ENCODE measurements at places on chromosomes 3 and 15.
A peak's percentile ranks its signal among the peaks of the same experiment; 100 is the strongest.

GRCh38 chr3:42535981-42536784, 33.7 kb downstream of the VIPR1 start:
- no peak for DNase-seq

GRCh38 chr3:11529281-11529680, 114.4 kb downstream of the VGLL4 start:
- DNase-seq, result no peak

DNA sequence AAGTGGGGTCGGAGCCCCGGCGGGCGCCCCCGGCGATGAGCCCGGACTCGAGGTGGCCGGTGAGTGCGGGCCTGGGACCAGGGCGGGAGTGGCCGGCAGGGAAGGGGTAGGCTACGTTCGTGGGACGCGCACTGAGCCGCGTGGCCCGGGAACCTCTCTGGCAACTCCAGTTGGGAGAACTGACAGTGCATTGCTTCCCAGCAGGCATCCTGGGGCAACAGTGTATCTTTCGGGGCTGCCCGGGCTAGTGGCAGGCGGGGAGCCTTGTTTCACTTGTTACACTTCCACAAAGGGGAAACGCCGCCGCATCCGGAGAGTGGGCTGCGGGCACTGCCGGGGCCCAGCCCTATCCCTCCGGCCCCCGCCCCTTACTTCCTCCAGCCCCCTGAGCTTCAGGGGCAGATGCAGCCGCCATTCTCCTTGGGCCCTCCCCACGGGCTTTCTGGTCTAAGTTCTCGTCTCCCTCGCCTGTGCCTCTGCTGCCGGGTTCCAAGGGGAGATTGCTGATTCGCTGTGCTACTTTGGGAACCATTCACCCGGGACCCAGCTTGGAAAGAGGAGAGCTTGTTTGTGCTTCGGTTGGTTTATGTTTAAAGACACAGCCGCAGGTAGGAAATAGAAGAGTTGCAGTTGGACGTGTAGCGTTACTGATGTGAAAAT, 675 bp downstream of the BRPF1 start:
- peak; percentile 62 for DNase-seq

DNA sequence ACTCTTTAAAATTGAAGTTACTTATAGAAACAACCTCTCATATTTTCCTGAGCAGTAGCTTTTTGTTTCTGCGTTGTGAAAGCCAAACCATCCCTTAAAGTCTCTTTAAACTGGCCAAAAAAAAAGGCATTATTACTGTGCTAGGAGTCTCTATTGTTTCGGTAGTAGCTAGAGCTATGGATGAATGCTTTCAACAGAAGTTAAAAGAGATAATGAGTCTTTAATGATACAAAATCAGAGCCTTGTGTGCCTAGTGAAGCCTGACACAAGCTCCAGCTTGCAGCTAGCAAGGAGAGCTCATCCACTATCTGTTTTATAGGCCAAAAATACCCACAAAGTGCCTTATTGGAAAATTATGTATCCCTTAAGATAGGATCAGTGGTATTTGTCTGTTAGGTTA, 360.4 kb upstream of the CDIN1 start:
- DNase-seq, result no peak

- DNase-seq, result no peak
Measured at GRCh38 chr15:71302861-71303410, 187.7 kb downstream of the THSD4 start.

- DNase-seq, result no peak
Measured at GRCh38 chr3:177578488-177578887, 381.2 kb upstream of the TBL1XR1 start.

DNA sequence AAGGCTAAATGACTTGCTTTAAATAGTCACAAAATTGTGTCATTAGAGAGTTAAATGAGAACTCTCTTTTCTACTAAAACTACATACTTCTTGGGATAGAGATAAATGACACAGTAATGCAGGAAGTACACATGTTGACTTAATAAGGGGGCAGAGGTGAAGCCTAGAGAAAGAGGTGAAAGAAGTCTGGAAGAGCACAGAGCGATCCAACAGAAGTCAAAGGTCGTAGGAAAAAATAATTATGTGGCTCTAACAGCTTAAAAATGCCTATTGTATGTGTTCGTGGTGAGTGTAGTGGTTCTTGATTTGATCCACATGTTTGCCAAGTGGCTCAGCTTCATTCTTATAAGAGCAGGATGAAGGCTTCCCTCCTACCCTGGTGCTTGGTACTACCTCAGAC, 61.7 kb downstream of the TMEM212 start:
- DNase-seq, result no peak

GRCh38 chr15:92886815-92887214, 13.3 kb upstream of the CHD2 start:
- DNase-seq, result no peak

DNA sequence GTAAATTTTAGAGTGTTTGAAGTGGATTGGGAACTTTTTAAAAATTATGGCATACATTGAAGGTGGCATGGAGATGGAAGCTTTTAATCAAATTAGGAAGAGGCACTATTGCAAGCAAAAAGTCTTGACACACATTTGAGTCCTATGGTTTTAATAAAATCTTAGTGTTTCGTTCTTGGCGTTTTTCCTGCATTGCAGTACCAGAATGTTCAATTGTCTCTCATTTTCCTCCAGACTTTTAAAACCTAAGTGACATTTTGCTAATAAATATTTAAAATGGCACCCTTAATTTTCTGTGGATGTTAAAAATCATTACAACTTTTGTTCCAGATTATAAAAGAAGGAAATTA, 2.2 kb downstream of the TGFBR2 start:
- no peak for DNase-seq

DNA sequence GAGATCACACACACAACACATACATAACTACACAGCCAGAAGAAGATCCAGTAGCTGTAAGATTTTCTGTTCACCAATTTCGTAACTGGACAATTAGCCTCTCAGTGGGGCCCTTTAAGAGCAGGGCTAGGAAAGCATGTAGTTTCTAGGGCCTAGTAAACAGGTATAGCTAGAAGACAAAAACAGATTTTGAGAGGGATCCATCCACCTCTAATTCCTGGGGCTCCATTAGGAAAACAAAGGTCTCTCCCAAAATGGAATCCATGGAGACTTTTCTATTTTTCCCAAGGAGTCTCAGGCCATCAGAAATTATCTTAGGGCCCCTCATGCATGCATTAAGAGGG, 10.5 kb downstream of the KIF15 start:
- DNase-seq, result no peak

- DNase-seq, result no peak
Measured at GRCh38 chr3:111750278-111750884, 108.7 kb upstream of the PHLDB2 start.

DNA sequence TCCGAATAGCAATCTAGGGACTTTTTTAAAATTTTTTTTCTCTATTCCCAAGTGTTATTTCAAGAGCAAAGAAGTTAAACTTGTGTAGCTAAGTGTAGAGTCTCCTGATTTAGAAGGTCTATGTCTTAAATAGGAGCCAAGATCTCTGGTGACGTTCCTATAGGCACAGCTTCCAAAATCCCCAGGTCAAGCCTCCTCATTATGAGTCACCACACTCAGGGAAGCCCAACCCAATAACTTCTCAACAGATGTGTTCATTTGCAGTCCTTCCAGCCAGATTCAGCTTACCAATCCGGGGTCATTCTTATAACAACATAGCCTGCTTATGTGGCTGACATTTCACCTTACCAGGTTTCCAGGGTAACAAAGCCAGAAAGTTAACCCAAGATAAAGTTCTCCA, 270.3 kb downstream of the IL5RA start:
- no peak for DNase-seq

- DNase-seq, result no peak
Measured at GRCh38 chr15:72175186-72176044, 22.2 kb downstream of the GRAMD2A start.

GRCh38 chr15:73176598-73176997, 124.3 kb downstream of the NEO1 start:
- no peak for DNase-seq

GRCh38 chr3:170717410-170718402, 131.8 kb upstream of the SLC7A14 start:
- DNase-seq, result peak; percentile 65

DNA sequence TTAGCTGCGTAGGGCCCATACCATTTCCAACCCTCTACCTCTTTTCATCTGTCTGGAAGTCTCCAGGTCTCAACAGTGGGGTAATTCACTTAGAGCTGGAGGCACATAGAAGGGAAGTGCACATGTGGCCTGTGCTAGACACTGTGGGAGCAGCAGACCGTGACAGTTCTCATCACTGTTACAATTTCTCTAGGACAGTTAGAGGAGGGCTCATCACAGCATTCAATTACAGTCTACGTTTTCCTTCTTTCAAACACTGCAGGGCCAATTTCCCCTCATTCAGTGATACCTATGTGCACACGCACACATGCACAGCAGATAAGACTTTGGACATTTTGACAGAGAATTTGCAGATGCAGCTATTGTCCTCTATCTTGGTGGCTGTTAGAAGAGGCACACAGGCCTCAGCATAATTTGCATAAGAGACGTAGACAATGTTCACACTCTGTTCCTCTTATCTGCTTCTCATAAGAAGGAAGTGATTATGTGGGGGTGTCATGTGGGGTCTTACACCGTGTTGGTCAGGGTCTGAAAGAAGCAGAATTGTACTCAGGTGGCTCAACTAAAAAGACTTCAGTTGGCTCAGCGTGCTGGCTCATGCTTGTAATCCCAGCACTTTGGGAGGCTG, 12.6 kb upstream of the HRG start:
- DNase-seq, result no peak

DNA sequence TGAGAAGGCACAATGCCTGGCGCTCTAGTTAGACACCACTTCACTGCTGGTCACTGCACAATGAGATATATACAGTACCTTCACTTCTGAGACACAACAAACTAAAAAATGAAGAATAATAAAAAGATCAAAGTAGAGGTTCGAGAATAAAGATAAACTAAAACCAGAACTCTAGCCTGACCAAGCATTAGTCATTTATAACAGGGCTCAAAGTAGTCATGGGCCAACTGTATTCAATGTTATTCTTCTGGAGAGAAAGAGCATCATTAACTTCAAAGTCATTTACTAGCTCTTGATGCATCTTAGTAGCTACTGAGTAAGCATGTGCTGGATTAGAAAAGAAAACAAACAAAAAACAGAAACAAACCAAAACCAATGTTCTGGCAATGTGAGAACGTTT, 145.2 kb downstream of the SSR3 start:
- DNase-seq, result no peak

- no peak for DNase-seq
Measured at GRCh38 chr3:31729573-31729972, 196.8 kb downstream of the STT3B start.
